ENCODE measurements at places on chromosomes 16 and 17.

- DNase-seq = no peak
Measured at GRCh38 chr17:43769426-43769825, 9.4 kb downstream of the DUSP3 start.

DNA sequence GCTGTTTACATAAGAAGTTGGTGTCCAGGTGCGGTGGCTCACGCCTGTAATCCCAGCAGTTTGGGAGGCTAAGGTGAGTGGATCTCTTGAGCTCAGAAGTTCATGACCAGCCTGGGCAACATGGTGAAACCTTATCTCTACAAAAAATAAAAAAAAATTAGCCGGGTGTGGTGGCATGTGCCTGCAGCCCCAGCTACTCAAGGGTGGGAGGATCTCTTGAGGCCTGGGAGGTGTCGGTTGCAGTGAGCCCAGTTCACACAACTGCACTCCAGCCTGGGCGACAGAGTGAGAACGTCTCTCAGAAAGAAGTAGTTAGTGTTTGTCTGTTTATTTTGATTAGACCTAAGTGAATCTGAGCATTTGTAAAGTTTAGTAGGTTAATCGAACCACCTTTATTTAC lies 12.8 kb downstream of the DDX19A start:
- DNase-seq = no peak

GRCh38 chr17:7312432-7313087 lies 2.6 kb downstream of the GPS2 start:
- no peak for DNase-seq

- no peak for DNase-seq
Measured at GRCh38 chr17:75531721-75532072, 6.2 kb downstream of the LLGL2 start.

- DNase-seq = no peak
Measured at GRCh38 chr17:46847204-46848191, 3.9 kb upstream of the WNT9B start.

GRCh38 chr17:73072219-73072962 lies 20.1 kb downstream of the SLC39A11 start:
- DNase-seq = no peak

DNA sequence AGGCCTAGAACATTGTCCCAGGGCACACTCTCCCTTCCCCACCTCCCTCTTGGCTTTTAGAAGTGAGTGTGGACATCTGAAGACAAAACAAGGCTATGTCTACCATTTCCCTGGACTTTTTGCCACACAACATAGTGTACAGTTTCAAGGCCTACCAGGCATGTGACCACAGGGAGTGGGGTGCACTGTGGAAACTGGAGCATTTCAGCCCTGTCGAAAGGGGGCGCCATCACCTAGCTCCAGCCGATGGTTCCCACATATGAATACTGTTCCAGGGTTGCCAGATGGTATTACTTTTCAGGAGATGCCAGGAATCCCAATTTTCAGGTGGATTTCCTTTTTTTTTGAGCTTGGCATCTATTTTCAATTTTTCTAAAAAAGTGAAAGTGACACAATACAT lies 140.7 kb downstream of the KATNIP start:
- no peak for DNase-seq

DNA sequence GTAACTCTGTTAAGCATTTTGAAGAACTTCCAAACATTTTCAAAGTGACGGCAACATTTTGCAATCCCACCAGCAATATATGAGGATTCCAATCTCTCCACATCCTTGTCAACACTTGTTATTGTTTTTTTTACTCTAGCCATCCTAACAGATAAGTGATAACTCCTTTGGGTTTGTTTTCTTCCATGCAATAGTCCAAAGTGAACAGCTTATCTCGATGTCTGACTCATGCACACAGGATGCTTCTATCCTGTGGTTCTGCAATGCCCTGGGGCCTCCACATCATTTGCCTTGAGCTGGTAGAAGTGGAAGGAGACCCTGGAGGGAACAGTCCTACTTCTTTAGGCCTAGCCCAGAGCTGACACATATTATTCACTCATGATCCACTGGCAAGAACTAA lies 13.0 kb downstream of the TLE7 start:
- DNase-seq = no peak

DNA sequence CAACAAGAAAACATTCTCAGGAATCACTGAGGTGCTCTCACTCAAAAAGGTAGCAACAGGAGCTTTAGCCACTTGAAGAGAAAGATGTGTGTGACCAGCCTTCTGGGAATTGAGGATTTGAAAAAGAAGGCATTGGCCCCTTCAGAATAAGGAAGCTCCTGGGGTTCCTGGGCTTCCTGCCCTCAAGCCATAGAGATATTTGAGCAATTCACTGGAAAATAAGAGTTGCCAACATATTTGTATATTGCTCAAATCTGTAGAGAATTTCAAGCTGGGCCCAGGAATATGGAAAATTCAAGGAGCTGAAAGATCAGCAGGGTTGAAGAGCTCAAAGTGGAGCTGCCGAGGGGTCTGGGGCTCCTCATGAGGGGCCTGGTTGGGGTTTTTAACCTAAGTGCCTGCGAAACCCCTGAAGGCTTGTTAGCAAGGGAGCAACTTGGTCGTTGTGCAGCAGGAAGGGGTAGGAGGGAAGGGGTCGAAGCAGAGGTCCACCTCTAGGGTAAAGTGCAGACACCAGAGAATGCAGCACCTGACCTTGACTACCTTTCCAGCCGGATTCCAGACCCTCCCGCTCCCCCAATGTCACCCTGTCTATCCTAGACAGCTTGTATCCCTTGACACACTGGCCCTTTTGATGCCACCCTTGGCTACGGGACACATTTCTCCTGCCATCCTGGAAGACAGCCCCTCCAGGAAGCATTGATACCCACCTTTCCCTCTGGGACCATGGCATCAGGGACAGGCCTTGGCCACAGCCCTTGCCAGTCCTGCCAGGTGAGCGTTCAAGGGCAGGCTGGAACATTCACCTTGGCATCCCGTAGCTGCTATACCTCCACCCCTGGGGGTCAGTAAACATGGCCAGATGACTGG lies 67.6 kb upstream of the SREBF1 start:
- DNase-seq = no peak

GRCh38 chr17:7922845-7923628 lies 6.6 kb downstream of the KCNAB3 start:
- DNase-seq = peak; percentile 32

DNA sequence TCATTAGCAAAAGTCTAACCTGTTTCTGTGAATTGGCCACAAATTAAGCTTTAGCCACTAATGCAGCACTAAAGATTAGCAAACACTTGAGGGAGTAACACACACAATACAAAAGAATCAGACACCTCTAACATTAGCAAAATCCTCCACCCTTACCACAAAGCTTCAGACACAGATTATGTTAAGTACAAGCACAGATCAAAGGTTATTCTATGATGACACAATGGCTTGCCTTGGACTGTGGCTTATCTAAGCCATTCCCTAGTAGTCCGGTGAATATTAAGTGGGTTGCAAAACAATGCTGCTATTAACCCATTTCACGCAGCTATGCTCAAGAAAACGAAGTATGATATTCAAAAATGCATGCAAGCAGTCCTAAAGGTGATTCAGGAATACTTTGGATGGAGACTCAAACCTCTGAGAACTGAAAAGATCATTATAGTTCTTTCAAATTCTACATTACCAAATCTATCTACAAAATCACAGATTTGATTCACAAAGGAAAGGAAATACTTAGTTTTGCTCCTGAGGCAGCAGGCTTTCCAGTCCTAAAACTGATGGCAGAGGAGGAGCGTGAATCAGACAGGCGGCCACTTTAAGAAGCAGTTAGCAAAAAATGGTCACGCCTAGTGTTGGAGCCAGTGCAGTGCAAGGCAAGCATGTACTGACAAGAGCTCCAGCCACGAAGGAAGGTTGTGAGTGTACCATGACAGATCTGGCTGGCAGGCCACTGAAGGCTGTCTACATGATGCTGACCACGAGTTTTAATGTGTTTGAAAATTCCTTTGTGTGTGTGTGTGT lies 67.2 kb downstream of the PARN start:
- no peak for DNase-seq
